Stimulated activated CD8-positive, alpha-beta memory T cell treated with anti-CD3 and anti-CD28 coated beads, Interleukin-4, amount 100 ng/mL, for 1 hour (primary cell): ENCODE measurements at places on chromosomes 12 and 14.

- no peak for DNase-seq
Observed at GRCh38 chr14:87049950-87050349, 943.0 kb downstream of the GALC start.

GRCh38 chr12:130870442-130871285, 1.2 kb upstream of the RAN start:
- peak; percentile 52 for DNase-seq

DNA sequence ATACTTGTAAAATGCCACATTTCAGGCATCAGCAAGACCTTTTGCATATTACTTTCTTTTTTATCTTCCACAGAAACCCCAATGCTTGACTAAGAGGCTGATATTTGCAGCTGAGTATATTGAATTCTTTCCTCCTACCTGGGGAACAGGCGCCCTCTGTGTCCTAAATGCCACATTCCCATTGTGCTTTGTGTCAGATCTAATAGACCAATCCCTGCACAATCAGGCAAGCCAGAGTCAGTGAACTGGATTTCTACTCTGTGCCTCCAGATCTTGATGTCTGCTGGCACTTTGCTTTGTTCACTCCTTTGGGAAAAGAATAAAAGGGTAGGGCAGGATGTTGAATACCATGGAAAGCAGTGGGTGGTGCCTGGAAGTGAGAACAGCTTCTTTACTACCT, 22.4 kb upstream of the TAS2R42 start:
- no peak for DNase-seq

GRCh38 chr14:68238976-68239375, 419.4 kb downstream of the RAD51B start:
- no peak for DNase-seq

GRCh38 chr12:127620735-127621355, 646.1 kb upstream of the TMEM132C start:
- DNase-seq, result no peak

- no peak for DNase-seq
Observed at GRCh38 chr14:52740751-52741150, 10.8 kb downstream of the STYX start.

- no peak for DNase-seq
Observed at GRCh38 chr12:91618281-91618680, 435.7 kb upstream of the DCN start.

DNA sequence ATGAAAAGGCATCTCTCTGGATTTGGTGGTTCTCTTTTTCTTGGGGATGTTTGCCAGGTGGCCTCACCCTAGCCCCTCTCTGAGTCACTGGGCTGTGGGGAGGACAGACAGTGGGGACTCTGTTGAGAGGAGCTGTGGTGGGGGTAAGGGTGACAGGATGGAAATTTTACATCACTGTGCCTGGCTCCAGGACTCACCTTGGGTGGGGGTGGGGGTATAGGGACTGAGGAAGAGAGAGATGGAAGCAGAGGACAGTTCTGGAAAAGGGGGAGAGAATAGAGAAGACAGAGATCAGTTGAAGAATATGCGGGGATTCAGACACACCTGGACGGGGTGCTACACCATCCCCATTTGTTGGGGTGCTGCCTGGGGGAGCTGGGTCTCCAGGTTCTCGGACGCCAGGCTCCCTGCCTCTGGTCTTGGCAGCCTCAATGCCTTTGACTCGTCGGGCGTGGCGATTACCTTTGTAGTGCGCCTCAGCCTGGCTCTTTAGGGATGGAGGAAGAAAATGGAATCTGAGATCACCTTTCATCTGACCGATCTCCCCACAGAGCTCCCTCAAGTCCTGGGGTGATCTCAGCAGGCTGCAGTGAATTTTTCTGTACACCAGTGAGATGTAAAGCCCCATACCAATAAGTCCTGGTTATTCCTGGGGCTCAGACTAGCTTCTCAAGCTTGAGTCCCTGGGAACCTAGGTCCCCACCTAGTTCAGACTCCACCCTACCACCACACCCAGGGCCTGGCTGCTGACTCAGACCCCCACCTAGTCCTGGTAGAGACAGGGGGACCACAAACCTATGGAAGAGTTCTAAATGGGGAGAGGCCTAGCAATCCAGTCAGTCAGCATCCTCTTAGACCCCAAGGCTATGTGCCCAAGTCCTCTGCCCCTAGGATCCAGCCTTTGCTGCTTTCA, 9.6 kb upstream of the GPR84 start:
- DNase-seq, result no peak

DNA sequence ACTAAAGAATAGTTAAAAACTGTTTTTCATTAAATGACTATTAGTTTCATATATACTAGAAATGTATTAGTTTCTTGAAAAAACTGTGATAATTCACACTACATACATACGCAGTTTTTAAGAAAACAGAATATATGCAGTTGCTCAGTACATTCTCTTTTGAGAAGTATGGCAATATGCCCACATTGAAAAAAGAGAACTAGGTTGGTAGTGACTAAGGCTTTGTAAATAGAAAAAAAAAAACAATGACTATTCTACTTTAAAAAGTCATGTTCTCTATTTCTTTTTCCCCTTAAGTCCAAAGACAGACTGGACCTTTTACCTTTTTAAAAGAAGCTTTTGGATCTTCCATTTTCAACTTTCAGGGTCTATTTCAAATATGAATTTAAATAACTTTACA, 25.0 kb downstream of the SNX6 start:
- no peak for DNase-seq
